ENCODE measurements at places on chromosomes 6 and 20. TPM values are rescaled to one million over a fixed set of nuclear protein-coding genes. Genes with fewer than 3 reads are reported as not detected.

YIPF3 gene
- total RNA-seq: 26.5 TPM

BPIFB1 gene
- total RNA-seq: not detected

EDN1 gene
- total RNA-seq: 0.15 TPM

NANP gene
- 6.9 TPM for total RNA-seq

GNAS gene
- total RNA-seq: 770 TPM

LY6G6F gene
- not detected for total RNA-seq

ATAT1 gene
- total RNA-seq: 6.9 TPM

- peaks cover 2% of the 10 kb centered on the region for H3K4me1 ChIP-seq
- H3K27ac ChIP-seq: no peak overlapping the region
- H3K27me3 ChIP-seq: peaks cover 10% of the 10 kb centered on the region
- H3K36me3 ChIP-seq: no peaks in the 10 kb centered on the region
- no peak for DNase-seq
Measured at GRCh38 chr6:127550403-127550802, 26.6 kb upstream of the C6orf58 start.

- H3K4me1 ChIP-seq: peaks cover 30% of the 10 kb centered on the region
- H3K36me3 ChIP-seq: peaks cover 5% of the 10 kb centered on the region
Measured at GRCh38 chr6:16600026-16600425, 161.2 kb downstream of the ATXN1 start.

DNA sequence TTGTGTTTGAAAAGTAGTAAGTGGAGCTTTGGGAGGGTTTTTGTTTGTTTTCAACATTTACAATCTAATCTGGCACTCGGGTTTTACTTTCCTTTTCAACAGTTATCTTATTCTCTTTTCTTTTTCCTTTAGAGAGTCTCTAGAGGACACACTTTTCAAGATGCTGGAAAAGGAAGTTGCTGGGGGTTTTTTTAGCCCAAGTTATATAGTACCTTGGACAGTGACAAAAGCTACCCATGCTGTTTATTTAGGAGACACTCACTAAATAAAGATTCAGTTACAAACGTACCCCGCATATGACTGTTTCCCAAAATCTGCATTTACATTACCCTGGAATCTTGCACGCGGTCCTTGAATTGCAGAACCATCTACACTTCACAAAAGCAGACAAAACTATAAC lies 78.8 kb downstream of the MAP7 start:
- no peak overlapping the region for H3K4me3 ChIP-seq
- no peaks in the 10 kb centered on the region for H3K36me3 ChIP-seq
- peaks cover 4% of the 10 kb centered on the region for H3K27me3 ChIP-seq

- no peak within 1 kb of the TSS for H3K4me3 ChIP-seq
- no peak within 1 kb of the TSS for H3K27ac ChIP-seq
- H3K4me1 ChIP-seq: peaks cover 59% of the 10 kb centered on the region
- no peaks in the 10 kb centered on the region for H3K36me3 ChIP-seq
- peaks cover 20% of the 10 kb centered on the region for H3K27me3 ChIP-seq
- DNase-seq: no peak
Measured at GRCh38 chr6:154356690-154357089, at the start of gene IPCEF1. Gene IPCEF1 (minus strand): TSS chr6:154356803. CDS start chr6:154265947, 90,856 bp downstream.

DNA sequence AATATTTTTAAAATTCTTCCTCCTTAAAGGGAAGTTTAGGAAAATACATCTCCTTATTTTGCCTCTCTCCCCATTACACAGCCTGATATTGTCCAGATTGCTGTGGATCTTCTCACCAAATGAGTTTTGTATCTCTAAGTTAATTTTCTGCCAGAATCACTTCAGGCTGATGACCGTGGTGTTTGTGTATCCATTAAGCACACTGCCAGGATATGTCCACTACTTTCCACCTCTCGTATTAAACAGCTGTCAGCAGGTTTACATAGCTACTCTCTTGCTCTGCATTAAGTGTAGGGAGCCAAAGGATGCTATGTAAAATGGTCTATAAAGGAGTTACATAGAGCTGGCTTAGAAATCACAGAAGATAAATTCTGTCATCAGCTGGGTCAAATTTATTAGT lies 201.1 kb downstream of the ZFAND3 start:
- H3K4me1 ChIP-seq: peaks cover 19% of the 10 kb centered on the region
- H3K4me3 ChIP-seq: no peak overlapping the region
- no peaks in the 10 kb centered on the region for H3K27me3 ChIP-seq
- peaks cover 2% of the 10 kb centered on the region for H3K36me3 ChIP-seq
- no peak for DNase-seq

GRCh38 chr6:31538805-31539400 lies 2.9 kb downstream of the DDX39B start:
- no peak for DNase-seq
- H3K27me3 ChIP-seq: no peaks in the 10 kb centered on the region
- peak overlapping the region; percentile 93 for H3K4me3 ChIP-seq

DNA sequence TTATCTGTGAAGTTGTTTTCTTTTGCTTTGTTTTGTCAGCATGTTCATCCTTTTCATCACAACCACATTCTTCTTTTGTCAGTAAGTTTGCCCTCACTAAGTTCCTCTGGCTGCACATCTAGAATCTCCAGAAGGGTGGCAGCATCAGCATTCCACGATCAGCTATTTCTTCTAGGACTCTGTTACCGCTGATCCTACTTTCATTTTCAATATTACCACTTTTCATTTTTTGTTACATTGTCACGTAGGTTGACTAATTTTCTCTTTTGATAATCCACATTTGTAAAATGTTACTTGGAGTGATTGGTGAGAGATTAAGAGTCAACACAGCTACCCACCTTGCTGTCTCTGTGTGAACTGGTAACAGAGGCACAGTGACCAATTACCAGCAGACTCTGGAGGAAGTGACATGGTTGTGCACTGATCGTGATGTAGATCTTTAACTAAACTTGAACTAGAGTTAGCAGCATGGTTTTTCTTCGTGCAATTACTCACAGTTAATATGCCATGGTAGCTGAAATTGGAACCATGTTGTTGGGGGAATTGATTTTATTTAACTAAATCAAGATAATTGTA lies 307.9 kb upstream of the SLC35B3 start:
- H3K27ac ChIP-seq: no peak overlapping the region
- peak overlapping the region; percentile 59 for H3K4me3 ChIP-seq
- H3K27me3 ChIP-seq: no peaks in the 10 kb centered on the region
- H3K4me1 ChIP-seq: peaks cover 11% of the 10 kb centered on the region

DNA sequence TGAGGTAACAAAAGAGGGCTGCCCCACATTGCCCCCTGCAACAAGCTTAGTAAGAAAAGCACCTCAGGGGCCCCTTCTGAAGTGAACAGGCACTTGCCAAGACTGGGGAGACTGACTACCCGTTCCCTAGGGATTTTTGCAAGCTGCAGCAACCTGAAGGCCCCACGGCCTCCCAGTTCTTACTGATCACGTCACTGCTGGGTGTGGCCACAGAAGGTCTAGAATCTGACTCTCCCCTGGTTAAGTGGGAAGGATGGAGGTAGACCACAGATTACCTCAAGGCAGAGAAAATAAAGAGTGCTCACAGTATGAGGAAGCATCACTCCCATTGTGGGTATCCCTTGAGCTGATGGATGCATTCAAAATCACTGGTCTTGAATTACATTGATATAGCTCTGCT lies 201.5 kb upstream of the KCNQ5 start:
- DNase-seq: no peak
- no peak overlapping the region for H3K27ac ChIP-seq
- H3K36me3 ChIP-seq: no peaks in the 10 kb centered on the region
- H3K27me3 ChIP-seq: peaks cover 4% of the 10 kb centered on the region
- no peak overlapping the region for H3K4me3 ChIP-seq

- no peaks in the 10 kb centered on the region for H3K4me1 ChIP-seq
- H3K27ac ChIP-seq: no peak overlapping the region
- no peaks in the 10 kb centered on the region for H3K36me3 ChIP-seq
Measured at GRCh38 chr6:149915970-149916865, 6.7 kb downstream of the RAET1G start.

DNA sequence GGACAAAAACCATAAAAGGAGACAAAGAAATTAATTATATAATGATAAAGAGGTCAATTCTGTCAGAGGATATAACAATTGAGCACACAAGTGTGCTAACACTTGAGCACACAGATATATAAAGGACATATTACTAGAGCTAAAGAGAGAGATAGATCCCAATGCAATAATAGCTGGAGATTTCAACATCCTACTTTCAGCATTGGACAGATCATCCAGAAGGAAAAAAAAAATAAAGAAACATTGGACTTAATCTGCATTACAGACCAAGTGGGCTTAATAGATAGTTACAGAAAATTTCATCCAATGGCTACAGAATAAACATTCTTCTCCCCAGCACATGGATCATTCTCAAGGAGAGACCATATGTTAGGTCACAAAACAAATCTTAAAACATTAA lies 9.9 kb downstream of the VNN1 start:
- H3K4me1 ChIP-seq: no peaks in the 10 kb centered on the region
- H3K36me3 ChIP-seq: no peaks in the 10 kb centered on the region
- peaks cover 30% of the 10 kb centered on the region for H3K27me3 ChIP-seq
- DNase-seq: no peak
- no peak overlapping the region for H3K27ac ChIP-seq
- H3K4me3 ChIP-seq: no peak overlapping the region
